ENCODE measurements at places on chromosomes 16 and 17. TPM values are rescaled to one million over a fixed set of nuclear protein-coding genes. Genes with fewer than 3 reads are reported as not detected.

The CMTM1 gene
- 6.4 TPM for total RNA-seq

The DPEP3 gene
- total RNA-seq: not detected

The SOCS1 gene
- 20.2 TPM for total RNA-seq

The DRC7 gene
- not detected for total RNA-seq

The CDYL2 gene
- total RNA-seq: 26.5 TPM

The MINK1 gene
- 63.2 TPM for total RNA-seq

- peak overlapping the region; percentile 60 for H3K4me3 ChIP-seq
- no peaks in the 10 kb centered on the region for H3K27me3 ChIP-seq
- peak; percentile 40 for DNase-seq
- H3K36me3 ChIP-seq: no peaks in the 10 kb centered on the region
These were observed 27.1 kb downstream of the GNPTG start for GRCh38 chr16:1378804-1379303.

DNA sequence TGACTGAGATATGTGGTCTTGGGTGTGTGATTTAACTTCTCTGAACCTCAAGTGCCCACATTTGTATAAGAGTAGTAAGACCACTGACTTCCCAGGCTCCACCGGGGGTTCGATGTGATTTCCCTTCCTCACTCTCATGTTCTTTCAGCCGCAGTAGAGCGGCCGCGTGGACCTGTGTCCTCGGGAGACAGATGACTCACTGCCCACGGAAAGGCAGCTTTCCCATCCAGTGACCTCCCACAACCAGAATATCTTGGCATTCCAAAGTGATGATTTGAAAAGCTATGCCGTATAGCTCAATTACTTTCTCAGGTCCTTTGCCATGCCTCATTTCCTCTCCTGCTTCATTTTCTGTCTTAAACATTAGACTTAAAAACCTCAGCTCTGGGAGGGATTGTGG lies 73.6 kb downstream of the IL21R start:
- peak; percentile 94 for DNase-seq
- no peaks in the 10 kb centered on the region for H3K27me3 ChIP-seq
- peak overlapping the region; percentile 87 for H3K27ac ChIP-seq
- peak overlapping the region; percentile 35 for H3K4me3 ChIP-seq

DNA sequence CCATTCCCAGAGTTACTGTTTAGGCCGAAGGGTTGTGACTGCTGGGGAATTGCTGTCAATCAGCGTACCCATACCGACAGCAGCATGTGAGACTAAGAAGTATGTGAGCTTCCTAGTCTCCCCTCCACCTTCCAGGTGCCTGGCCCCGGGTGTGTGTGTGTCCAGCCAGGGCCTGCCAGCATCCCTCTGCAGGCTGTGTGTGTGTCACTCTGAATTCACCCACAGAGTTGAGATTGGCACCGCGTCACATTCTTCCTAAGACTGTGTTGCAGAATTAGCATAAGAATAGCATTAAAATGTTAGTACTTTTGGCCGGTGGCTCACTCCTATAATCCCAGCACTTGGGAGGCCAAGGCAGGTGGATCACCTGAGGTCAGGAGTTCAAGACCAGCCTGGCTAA lies 31.8 kb downstream of the PRMT7 start:
- H3K4me1 ChIP-seq: no peaks in the 10 kb centered on the region
- no peak overlapping the region for H3K27ac ChIP-seq
- H3K36me3 ChIP-seq: peaks cover 39% of the 10 kb centered on the region
- H3K4me3 ChIP-seq: no peak overlapping the region
- DNase-seq: no peak

DNA sequence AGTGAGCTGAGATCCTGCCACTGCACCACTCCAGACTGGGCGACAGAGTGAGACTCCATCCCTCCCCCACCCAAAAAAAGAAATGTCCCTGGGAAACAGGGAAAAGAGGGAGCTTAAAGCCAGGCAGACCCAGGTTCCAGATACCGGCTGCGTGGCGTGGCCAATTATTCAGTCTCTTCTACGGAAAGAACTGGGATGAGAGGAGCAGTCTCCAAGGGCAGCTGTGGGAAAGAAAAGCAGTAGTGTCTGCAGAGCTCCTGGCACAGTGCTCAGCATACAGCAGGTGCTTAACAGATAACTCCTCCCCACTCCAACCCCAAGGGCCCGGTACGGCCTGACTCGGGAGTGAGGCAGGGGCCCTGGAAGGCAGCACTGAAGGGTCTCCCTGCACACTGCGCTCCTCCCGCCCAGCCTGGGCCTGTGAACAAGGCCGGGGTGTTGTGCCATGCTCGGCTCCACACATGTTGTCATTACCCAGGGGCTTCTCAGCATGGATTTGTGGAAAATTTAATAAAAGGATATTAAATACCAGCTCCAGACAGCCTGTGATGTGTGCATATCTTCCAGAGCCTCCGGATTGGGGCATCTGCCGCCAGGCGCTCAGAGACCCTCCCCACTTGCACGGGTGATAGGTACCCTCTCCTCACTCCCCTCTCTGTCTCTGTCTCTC lies 17.6 kb upstream of the SPPL2C start:
- DNase-seq: no peak
- no peak overlapping the region for H3K4me3 ChIP-seq
- H3K27me3 ChIP-seq: peaks cover 5% of the 10 kb centered on the region
- no peak overlapping the region for H3K27ac ChIP-seq
- H3K4me1 ChIP-seq: no peaks in the 10 kb centered on the region

DNA sequence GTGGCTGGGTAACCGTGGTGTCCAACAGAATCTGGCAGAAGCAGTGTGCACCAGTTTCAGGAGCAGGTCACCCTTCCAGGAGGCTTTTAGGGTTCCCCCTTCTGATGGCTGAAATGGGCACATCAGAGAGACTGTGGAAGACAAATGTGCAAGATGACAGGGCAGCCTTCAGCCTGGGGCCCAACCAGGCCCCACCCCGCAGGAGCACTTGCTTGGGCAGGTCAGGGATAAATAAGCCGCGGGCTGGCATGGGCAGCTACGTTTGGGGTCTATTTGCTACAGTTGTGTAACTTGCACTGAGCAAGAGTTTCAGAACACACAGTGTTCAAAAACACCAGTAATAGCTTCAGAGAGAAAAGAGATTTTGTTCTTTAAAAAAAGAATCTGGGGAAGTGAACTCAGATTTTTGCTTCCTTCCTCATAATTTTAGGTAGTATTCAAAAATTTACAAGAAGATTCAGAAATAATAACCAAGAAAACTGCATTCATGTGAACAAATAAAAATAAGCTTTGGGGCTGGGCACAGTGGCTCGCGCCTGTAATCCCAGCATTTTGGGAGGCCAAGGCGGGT lies 44.9 kb upstream of the BAHCC1 start:
- H3K4me1 ChIP-seq: peaks cover 17% of the 10 kb centered on the region
- H3K36me3 ChIP-seq: no peaks in the 10 kb centered on the region
- no peak overlapping the region for H3K4me3 ChIP-seq
- DNase-seq: no peak
- no peak overlapping the region for H3K27ac ChIP-seq
- peaks cover 5% of the 10 kb centered on the region for H3K27me3 ChIP-seq

DNA sequence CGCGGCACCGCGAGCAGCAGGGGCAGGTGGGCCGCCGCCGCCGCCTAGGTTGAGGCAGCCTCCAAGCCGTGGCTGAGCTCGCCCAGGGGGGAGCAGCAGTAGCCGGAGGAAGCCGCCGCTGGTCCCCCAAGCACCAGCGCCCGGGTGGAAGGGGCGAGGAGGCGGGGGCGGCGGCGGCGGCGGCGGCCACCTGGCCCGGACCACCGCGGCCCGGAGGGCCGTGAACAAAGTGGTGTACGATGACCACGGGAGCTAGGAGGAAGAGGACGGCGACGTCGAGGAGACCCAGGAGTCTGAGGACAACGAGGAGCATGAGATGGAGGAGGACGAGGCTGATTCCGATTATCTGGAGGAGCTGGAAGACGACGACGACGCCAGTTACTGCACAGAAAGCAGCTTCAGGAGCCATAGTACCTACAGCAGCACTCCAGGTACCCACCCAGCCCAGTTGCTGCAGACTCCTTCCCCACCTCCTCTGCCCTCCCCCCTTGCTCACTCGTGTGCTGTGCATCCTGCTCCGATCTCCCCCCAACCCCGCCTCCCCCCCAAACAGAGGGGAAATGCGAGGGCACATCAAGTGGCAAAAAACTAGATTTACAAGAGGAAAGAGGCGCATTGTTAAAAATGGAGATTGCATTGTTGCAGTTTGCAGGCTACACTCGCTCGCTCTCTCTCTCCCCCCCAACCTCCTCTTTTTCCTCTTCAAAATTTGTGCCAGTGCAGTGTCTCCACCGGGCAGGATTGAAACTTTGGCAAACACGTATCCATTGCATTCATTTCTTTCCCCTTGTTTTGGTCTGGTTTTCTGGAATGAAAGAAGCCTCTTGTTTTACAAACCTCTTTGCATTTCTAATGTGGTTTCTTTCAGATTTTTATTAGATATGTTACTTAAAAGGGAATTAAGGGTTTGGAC lies 41.8 kb upstream of the AMZ2 start:
- no peaks in the 10 kb centered on the region for H3K36me3 ChIP-seq
- DNase-seq: no peak
- H3K27me3 ChIP-seq: peaks cover 2% of the 10 kb centered on the region
- H3K27ac ChIP-seq: no peak overlapping the region
- H3K4me1 ChIP-seq: no peaks in the 10 kb centered on the region
- H3K4me3 ChIP-seq: peak overlapping the region; percentile 60

GRCh38 chr17:73820686-73821448 lies 176.6 kb upstream of the SDK2 start:
- H3K27me3 ChIP-seq: no peaks in the 10 kb centered on the region
- no peaks in the 10 kb centered on the region for H3K36me3 ChIP-seq
- H3K4me1 ChIP-seq: no peaks in the 10 kb centered on the region

GRCh38 chr17:15384142-15384787 lies 42.9 kb upstream of the TEKT3 start:
- no peak overlapping the region for H3K4me3 ChIP-seq
- no peaks in the 10 kb centered on the region for H3K4me1 ChIP-seq
- DNase-seq: no peak
- H3K27me3 ChIP-seq: no peaks in the 10 kb centered on the region
- H3K27ac ChIP-seq: no peak overlapping the region
- no peaks in the 10 kb centered on the region for H3K36me3 ChIP-seq

DNA sequence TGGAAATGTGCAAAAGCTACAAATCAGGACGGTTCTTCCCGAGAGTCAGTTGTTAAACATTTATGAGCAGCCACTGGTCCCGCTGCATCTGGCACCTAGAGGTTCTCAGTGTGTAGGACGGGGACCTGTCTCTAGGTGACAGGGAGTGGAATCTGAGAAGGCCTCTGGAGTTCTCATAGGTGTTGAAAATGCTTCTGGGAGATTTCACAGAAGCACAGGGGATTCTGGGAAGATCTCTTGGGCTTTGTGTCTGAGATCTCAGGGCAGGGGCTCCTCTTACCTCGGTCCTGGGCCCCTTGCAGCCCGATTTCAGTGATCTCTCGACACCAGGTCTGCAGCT lies 8.9 kb downstream of the ALOX15 start:
- no peaks in the 10 kb centered on the region for H3K36me3 ChIP-seq
- H3K4me1 ChIP-seq: no peaks in the 10 kb centered on the region
- H3K4me3 ChIP-seq: no peak overlapping the region
- peaks cover 31% of the 10 kb centered on the region for H3K27me3 ChIP-seq

GRCh38 chr16:17386229-17386628 lies 84.5 kb downstream of the XYLT1 start:
- no peak for DNase-seq
- no peak overlapping the region for H3K27ac ChIP-seq
- no peak overlapping the region for H3K4me3 ChIP-seq
- H3K4me1 ChIP-seq: peaks cover 4% of the 10 kb centered on the region
- no peaks in the 10 kb centered on the region for H3K27me3 ChIP-seq

- H3K27ac ChIP-seq: no peak overlapping the region
- H3K4me1 ChIP-seq: peaks cover 15% of the 10 kb centered on the region
- H3K27me3 ChIP-seq: no peaks in the 10 kb centered on the region
These were observed 921 bp upstream of the LCAT start for GRCh38 chr16:67944690-67945391.

DNA sequence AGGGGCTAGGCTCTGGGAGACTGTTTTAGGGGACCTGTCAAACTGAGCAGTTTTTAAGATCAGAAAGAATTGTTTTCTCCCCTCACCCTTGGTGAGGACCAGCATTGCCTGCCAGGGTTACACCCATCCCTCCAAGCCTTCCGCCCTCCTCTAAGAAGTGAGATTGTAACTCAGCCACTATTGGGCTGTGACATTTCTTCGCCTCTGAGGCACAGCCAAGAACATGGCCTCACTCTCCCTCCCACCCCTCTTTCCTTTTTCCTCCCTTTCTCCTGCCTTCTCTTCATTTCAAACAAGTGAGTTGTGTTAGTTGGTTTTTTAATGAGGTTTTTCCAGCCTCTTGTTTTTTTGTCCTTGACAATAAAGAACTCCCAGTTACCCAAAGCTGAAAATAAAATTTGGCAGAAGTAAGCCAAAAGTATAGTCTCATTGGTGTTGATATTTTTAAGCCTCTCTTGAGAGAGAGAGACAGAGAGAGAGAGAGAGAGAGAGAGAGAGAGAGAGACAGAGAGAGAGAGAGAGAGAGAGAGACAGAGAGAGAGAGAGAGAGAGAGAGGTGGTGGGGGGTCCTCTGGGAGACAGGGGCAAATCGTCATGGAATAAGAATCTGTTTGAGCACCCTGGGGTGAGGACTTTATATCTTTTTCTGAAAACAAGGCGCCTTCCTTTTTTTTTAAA lies 77.2 kb upstream of the TBX2 start:
- H3K36me3 ChIP-seq: no peaks in the 10 kb centered on the region
- no peak overlapping the region for H3K4me3 ChIP-seq
- no peaks in the 10 kb centered on the region for H3K27me3 ChIP-seq
- H3K4me1 ChIP-seq: peaks cover 28% of the 10 kb centered on the region
- no peak overlapping the region for H3K27ac ChIP-seq

DNA sequence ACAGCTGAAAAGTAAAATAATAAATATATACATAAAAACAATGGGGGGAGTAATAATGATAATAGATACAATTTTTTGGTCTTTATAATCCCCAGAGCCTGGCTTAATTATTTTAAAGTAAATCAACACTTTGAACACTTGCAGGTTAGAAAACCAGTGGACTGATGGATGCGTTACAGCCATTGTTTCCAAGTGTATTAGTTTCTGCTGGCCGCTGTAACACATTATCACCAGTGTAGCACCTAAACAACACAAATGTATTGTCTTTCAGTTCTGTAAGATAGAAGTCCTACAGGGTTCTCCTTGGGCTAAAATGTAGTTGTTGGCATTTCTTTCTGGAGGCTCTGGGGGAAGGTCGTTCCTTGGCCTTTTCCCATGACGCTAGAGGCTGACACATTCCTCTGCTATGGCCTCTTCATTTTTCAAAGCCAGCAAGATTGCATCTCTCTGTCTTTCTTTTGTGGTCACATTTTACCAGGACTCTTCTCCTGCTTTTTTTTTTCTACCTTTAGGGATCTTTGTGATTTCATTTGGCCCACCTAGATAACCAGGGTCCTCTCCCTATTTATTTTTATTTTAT lies 116.8 kb downstream of the WWOX start:
- DNase-seq: peak; percentile 2
- no peaks in the 10 kb centered on the region for H3K27me3 ChIP-seq
- H3K27ac ChIP-seq: no peak overlapping the region
- H3K36me3 ChIP-seq: no peaks in the 10 kb centered on the region

- no peak overlapping the region for H3K27ac ChIP-seq
- H3K36me3 ChIP-seq: no peaks in the 10 kb centered on the region
- no peak for DNase-seq
- peaks cover 4% of the 10 kb centered on the region for H3K27me3 ChIP-seq
- no peaks in the 10 kb centered on the region for H3K4me1 ChIP-seq
These were observed 17.3 kb downstream of the LLGL2 start for GRCh38 chr17:75542728-75543336.
